Hematopoietic multipotent progenitor cell treated with erythropoietin and hydrocortisone succinate and interleukin-3 and kit ligand, for 4 days (in vitro differentiated cells): ENCODE measurements at places on chromosomes 2 and 18.

DNA sequence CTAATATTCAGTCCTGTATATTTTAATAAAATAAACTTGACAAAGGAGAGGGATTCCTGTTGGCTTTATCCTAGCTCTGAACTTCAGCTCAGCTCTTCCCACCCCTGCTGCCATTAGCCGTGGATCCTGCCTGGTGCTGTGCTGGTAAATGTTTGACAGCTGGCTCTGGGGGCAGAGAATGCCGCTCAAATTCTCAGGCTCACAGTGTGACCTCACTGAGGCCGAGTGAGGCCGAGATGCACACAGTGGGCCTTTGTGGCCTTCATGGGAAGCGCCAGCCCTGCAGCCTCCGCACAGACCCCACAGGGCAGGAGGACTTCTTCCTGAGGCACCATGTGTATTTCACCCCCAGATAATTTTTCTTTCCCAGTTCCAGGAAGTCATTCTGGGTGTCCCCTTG, 16.5 kb upstream of the FAHD2A start:
- no peak for DNase-seq

GRCh38 chr18:46754188-46754587, 2.7 kb downstream of the ST8SIA5 start:
- peak; percentile 49 for DNase-seq

DNA sequence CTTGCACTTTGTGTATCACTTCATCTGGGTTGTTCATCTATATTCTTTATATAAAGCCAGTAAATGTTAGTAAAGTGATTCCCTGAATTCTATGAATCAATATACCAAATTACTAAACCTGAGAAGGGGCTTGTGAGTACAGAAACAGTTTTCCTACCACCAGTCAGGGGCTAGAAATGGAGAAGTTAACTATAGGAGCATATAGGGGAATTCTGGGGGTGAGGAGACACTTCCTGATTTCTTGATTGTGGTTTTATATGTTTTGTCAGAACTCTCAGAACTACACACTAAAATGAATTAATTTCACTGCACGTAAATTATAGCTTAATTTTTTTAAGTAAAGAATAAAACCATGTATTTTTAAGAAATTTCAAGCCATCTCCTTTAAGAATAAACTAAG, 93.7 kb downstream of the SESTD1 start:
- DNase-seq: peak; percentile 21

DNA sequence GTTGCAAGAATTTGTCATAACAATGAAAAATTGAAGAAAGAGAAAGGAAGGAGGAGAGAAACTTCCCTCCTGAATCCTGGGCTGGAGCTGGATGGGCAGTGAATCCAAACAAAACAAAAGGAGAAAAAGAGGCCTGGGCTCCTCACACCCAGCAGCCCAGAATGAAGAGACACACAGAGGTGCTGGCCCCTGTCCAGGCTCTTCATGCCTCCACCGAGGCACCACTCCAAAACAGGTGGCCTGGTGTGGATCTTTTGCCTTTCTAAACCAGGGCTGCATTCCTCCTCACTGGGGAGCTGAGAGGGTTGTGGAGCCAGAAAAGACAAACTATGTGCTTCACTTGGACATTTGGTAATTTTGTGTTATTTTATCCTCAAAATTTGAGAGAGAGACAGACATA, 76.0 kb downstream of the FAM124B start:
- no peak for DNase-seq

- DNase-seq: no peak
Measured at GRCh38 chr2:68223419-68223818, 28.9 kb downstream of the PPP3R1 start.

- no peak for DNase-seq
Measured at GRCh38 chr2:18171191-18172139, 293.0 kb downstream of the KCNS3 start.

DNA sequence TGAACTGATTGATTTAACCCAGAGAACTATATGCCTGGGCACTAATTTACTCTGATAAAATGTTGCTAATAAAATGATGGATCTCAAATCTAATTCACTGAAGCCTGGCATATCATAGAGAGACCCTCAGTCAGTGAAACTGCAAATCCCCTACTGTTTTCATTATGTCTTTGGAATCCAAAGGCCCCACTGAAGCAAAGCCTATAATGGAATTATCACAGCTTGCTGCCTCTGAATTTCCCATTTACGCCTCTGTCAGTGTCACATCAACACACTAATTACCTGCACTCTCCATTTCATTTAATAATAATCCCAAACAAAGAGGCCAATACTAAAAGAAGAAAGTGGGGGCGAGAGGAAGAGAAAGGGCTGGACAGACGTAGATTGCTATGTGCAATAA, 470.9 kb downstream of the MBD2 start:
- DNase-seq: no peak
